T-helper 2 cell treated with Interferon-gamma antibody and Interleukin-4, amounts not matched to agents 5 μg/mL and 100 μg/mL, for 36 hours (primary cell): ENCODE measurements at places on chromosomes 7 and 10.

DNA sequence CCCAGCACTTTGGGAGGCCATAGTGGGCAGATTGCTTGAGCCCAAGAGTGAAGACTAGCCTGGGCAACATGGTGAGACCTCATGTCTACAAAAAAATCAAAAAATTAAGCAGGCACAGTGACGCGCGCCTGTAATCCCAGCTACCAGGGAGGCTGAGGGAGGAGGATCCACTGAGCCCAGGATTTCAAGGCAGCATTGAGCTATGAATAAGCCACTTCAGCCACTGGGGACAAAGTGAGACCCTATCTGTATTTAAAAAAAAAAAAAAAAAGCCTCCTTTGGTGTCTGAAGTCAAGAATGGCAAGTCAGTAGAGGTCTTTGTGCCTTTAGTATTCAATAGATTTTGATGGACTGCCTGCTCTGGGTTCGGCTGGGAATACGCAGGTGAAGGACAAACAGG, 85.7 kb downstream of the RALA start:
- DNase-seq, result no peak

DNA sequence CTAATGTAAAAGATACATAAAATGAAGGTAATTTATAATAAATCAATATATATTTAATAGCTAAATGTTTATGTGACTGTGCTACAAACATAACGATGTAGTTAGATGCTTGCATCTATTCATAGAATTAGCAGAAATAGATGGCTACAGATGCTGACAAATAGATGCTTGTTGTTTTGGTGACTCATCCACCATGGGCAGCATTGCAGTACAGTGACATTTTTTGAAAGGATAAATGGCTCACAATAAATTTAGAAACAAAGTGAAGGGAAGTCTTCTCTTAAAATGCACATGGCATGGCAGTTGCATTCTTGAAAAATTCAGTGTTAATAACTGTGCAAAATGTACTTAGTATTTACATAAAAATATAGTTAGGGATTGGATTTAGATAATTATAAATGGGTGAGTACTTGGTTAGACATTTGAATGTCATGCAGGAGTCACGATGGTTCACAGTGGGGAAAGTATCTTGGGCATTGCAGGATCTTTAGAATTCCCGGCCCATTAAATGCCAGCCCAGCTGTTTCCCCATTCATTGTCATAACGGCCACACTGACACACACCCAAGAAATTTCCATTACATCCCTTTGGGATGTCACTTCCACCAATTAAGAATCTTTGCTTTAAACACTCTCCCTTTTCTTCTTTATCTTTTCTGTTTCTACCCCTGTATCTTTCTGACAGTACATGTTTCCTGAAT, 564.1 kb downstream of the ATRNL1 start:
- DNase-seq, result no peak

DNA sequence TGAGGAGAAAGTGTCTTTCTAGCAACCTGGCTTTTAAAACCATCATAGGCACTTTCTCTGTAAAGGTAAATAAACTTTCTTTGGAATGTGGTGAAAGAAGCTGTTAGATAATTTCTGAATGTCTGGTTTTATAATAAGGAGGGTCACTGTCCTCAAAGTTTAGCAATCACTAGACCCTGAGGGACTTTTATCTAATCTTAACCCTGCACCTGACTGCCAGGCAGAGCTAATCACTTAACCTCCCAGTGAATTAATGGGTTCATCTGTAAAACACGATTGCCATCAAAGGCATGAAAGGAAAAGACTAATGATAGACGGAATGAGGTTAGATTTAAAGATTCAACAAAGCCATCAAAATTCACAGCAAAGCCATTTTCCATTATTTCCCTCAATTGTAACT, 553.8 kb downstream of the GRM8 start:
- DNase-seq, result no peak

DNA sequence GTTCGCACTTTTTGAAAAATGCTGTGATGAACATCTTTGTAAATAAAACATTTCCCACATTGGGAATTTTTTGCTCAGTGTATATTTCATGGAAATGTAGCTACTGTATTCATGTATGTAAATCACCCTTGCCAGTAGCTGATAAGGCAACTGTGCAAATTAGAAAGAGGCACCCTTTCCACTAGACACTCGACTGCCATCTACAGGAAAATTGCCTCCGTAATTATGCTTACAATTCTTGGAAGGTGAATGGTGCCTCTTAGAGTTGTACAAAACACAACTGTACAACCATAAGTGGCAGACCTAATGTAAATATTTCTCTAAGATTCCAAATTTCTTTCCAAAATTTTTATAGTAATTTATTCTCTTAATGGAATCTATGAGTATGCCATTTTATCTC, 491.7 kb downstream of the CCSER2 start:
- no peak for DNase-seq

DNA sequence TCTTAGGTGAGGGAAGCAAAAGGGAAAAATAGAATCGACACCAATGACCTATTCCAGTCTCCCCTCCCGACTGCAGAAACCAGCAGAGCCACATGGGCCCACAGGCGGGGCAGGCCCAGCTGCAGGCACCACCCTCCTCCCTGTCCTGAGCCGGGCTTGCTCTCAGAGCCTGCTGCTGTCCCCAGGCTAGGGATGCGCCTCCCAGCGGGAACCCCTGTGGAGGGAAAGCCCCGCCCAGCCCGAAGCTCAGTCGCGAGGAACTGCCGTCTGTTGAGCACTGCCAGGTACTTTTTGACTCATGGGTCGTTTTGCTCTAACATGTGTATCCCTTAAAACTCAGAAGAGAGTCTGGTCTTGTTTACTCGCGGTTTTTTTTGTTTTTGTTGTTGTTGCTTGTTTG, 124.5 kb upstream of the RET start:
- no peak for DNase-seq

DNA sequence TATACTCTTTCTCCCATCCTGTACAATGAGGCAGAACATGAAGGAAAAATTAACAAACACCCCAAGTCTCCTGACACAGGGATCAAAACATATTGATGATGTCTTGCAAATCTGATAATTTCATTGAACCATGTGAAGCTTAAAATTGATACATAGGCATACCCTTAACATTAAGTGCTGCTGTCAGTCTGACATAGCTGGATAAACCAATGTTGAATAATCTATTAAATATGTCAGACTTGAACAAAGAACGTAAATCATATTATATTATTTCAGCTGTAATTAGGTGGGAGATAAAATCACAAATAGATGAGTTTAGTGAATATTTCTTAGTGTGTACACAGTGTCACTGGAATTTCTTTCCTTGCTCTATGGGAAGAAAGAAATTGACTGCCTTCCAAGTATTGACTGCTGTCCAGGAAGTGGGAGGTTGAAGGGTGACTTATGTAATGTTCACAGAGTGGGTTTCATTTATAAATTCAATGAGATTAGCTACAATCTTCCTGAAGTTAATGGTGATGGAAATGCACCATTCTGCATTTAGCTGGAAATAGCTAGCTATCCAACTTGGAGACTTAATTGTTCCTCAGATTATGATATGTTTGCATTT, 170.8 kb downstream of the AUTS2 start:
- DNase-seq, result no peak

- DNase-seq, result no peak
Observed at GRCh38 chr7:134046594-134047128, 80.5 kb upstream of the LRGUK start.

DNA sequence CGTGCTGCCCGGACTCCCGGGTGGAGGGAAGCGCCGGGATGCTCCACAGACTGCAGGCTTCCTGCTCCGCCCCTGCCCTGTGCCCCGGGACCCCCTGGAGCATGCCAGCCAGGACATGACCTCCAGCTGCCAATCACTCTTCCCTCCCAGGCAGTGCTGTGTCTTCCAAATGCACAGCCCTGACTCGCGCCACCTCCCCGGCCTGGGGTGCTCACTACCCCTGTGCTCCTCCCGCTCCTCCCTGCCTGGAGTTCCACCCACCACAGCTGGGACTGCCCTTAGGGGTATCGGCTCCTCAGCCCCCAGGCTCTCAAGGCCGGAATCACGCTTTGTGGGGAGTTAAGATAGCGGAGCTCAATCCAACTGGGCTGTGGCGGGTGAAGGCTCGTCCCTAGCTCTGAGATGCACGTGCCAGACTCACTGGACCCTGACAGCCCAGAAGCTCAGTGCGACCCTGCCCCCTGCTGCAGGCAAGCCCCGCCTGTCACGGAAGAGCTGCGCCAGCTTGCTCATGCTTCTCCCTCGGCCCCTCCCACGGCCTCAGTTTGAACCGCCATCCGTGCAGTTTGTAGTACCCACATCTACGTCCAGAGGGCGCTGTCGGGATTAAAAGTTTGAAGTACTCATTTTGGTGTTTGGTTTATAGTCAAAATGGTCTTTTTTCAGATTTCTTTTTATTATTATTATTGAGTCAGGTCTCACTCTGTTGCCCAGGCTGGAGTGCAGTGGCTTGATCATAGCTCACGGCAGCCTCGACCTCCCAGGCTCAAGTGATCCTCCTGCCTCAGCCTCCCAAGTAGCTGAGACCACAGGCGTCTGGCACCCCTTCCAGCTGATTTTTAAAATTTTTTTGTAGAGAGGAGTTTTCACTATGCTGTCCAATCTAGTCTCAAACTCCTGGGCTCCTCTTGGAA, 142.5 kb upstream of the TCERG1L start:
- peak; percentile 48 for DNase-seq

DNA sequence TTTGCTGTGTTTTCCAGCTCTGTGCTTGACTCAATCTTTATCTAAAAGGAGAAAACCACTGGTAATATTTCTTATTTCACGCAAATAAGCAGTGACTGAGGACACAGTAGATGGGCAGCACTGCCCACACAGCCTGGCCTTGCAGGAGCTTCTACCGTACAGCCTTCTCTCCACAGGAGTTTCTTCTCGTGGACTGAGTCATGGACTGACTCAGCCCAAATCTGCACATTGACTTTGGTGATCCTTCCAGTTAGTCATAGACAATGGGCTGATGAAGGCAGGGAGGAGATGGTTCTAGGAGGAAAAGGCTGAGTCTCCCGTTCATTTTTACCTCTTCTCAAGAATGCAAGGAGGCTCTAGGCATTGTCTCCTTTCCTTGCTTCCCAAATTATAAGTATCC, 200.7 kb downstream of the RAPGEF5 start:
- DNase-seq, result no peak

DNA sequence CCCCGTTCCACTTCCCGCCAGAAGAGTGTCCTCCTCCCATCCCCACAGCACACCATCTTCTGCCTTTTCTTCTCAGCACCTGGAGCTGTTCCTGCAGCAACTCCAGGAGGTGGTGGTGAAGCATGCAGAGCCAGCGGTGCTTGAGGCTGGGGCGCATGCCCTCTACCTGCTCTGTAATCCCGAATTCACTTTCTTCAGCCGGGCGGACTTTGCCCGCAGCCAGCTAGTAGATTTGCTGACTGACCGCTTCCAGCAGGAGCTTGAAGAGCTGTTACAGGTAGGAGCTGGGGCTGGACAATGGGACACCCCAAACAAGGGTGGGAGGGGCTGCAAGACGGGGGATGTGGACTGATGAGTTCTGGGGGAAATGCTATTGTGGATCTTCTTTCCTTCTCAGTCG, 19.1 kb upstream of the PVRIG start:
- DNase-seq, result no peak

- no peak for DNase-seq
Observed at GRCh38 chr7:30934732-30935568, 23.3 kb downstream of the AQP1 start.

DNA sequence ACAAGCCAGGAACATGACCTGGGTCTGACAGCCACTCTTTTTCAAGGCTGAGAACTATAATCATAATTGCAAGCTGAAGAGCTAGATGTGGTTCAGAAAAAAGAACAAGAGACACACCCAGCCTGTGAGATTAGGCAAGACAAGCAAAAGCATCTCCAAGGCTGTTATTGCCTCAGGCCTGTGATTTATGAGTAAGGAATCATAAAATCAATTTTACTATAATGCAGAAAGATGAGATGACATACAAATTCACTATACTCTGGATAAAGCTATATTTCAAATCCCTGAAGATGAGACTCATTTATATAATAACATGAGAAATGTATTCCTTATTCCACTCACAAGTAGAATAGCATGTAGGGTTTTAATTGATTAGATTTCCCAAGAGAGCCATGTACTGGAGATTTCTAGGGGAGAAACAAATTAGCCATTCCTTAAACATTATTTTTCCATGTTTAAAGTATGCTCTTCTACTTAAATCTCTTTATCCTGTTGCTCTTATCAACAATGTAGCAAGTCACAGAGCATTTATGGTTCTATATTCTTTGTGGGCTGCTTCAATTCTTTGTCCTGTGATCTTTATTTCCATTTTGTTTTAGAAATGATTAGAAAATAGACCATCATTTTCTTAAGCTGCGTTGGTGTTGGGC, 47.4 kb downstream of the FHIP2A start:
- DNase-seq, result no peak

- no peak for DNase-seq
Observed at GRCh38 chr7:86950360-86950759, 109.1 kb downstream of the ELAPOR2 start.

- DNase-seq, result no peak
Observed at GRCh38 chr7:2063563-2064260, 169.0 kb downstream of the MAD1L1 start.

GRCh38 chr7:69430384-69431021, 167.8 kb upstream of the AUTS2 start:
- no peak for DNase-seq

- DNase-seq, result no peak
Observed at GRCh38 chr10:73094986-73095480, 1.6 kb downstream of the P4HA1 start.

DNA sequence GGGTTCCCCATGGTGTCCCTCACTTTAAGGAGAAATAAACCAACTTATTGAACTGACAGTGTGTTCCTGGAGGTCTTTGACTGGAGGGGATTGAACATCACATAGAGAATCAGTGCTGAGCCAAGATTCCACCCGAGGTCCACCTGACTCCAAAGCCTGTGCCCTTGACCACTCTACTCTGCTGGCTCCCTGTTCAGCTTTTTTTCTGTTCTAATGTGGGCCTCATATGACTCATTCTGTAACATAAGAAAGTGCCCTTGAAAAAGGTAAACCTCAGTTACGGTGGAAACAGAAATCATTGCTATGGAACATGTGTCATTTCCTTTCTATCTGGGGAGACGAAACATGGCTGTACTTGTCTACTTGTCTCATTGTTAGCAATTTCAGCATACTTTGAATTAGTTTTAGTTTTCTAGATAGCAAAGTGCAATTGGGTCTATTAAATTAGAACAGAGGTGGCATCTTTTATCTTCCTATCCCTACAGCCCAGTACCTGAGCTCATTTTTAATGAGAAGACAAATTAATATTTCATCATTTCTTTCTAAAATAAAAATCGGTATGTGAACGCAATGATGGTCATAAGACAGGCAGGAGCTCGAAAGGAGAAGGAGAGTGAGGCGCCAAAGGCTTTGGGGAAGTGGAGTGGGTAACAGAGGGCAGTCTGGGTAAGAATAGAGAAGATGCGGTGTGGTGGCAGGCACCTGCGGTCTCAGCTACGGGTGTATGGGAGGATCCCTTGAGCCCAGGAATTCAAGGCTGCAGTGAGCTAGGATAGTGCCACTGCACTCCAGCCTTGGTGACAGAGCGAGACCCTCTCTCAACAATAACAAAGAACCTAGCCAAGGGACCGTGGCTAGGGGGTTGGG, 1.5 kb downstream of the GSDME start:
- peak; percentile 33 for DNase-seq

- DNase-seq, result no peak
Observed at GRCh38 chr10:4081685-4082111, 296.7 kb upstream of the KLF6 start.

GRCh38 chr7:120089968-120090367, 183.0 kb upstream of the KCND2 start:
- no peak for DNase-seq
